Ovary (tissue), 10 donors: ENCODE measurements at places on chromosomes 5 and 9.

DNA sequence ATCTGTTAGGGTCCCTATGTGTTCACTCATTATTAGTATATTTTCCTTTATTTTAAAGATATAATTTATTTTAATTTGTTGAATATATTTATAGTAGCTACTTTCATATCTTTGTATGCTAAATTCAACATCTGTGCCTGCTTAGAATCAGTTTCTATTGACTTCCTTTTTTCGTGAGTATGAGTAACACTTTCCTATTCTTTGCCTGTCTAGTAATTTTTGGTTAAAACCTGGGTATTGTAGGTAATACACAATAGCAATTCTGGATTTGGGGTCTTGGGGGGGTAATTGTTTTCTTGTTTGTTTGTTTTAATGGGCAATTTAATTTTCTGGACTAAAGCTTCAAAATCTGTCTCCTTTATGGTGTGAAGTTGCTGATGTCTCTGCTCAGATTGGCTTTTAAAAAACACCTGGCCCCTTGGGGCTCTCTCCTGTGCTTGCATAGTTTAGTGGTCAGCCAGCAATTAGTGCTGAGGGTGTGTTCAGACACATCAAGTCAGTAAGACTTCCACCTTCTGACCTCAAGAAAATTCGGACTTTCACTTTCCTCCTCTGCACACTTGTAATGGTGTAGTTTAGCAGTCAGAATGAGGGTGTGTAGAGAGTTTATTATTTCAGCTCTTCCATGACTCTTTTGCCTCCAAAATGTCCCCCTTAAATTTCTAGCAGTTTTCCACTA is 124.4 kb upstream of the MAP1B start:
- no peak for DNase-seq

DNA sequence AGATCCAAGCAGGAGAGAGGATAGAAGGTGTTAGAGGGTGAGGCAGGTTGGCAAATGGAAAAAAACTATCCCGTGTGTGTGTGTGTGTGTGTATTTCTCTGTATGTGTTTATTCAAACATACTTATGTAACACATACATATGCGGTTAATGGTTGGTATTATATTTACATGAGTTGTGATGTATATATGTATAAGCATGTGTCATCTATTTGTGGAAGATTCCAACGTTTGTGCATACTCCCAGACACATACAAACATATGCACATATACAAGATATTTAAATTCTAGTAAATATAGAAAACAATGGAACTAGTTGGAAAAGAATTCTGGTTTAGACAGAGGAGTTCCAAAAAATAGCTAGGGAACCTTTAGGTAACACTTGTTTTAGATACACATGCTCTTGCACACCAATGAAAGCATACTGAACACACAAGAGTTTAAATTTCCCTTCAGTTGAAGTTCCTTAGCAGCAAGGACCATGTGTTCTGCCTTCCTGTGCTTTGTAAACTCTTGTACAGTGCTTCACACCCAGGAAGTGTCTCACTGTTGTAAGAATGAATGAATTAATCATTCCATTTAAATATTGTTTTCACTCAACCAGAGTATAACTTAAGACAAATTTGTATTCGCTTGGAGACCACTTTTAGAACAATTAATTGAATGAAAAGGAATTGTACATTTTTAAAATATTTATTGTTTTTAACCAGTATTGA is 257.8 kb downstream of the FER start:
- no peak for DNase-seq

GRCh38 chr9:134379831-134380365 is 53.6 kb downstream of the RXRA start:
- DNase-seq = no peak

- DNase-seq = no peak
Measured at GRCh38 chr9:18058564-18059442, 415.1 kb upstream of the ADAMTSL1 start.

DNA sequence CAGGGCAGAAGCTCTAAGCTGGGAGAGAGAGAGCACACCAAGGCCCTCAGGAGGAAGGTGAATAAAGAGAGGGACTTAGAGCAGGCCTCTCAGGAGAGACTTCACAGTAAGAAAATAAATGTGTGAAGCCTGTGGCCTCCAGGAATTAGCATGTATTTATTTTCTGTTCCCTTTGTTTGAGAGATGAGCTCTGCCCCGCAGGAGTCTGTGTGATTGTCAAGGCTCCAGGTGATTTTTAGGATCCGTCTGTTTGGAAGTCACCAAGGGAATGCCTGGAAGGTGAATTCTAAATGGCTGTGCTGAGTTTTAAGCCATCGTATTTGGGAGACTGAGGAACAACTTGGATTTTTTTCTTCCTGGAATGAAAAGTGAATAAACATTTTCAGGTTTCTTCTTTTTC is 108.3 kb upstream of the ICE1 start:
- DNase-seq = no peak

GRCh38 chr9:109150925-109151545 is 16.0 kb downstream of the FRRS1L start:
- DNase-seq = no peak

GRCh38 chr9:17837965-17838364 is 259.1 kb downstream of the SH3GL2 start:
- no peak for DNase-seq

- DNase-seq = no peak
Measured at GRCh38 chr9:134014946-134015345, 10.3 kb upstream of the BRD3OS start.

DNA sequence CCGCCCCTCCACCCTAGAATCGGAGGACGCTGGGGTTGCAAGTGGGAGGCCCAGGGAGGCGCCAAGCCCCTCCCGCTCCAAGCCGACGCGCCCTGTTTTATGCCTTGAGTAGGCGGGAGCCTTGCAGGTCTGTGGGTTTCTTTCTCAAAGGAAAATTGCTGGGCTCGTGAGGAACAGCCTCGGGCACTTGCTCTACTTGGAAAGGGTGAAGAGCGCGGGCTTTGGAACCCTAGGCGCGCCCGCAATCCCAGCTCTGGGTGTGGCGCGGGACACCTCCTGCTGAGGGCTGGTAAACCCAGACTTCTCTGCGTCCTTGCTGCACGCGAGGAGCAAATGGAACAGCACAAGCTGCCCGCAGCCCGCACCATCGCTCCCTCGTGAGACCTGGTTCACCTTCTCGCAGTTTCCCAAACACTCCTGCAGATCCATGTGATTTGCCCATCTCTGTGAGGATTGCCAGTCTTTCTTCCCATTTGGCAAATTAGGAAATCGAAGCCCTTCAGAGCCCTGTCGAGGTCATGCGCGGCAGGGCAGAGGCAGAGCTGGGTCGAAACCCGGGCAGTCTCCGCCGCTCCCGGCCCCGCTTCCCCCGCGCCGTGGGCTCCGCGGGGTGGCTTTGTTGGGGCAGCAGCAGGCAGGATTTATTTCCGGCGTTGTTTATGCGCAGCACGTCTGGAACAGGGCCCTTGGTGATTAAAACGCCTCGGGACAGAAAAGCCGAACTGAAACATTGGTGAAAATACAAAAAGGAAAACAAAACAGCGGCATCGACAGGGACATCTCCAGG is 98.4 kb upstream of the CPLX2 start:
- DNase-seq = no peak

DNA sequence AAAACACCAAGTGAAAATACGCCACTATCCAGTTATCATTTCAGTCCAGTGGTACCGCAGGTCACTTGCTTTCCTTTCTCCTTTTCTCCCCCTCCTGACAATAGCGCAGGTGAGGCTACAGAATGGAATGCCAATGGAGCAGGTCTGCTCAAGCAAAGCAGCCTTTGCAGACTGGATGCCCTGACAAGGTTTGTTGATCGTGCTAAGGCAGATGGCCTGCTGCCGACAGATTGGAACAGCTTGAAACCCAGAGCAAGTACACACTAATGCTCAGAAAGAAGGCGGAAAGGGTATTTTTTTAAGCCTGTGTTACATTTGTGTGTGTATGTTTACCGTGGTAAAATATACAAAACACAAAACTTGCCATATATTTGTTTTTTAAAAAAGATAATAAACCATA is 19.4 kb downstream of the SPACA9 start:
- no peak for DNase-seq

- no peak for DNase-seq
Measured at GRCh38 chr9:117437283-117437682, 22.4 kb upstream of the ASTN2 start.

GRCh38 chr5:6280425-6281100 is 97.8 kb downstream of the MED10 start:
- DNase-seq = no peak

DNA sequence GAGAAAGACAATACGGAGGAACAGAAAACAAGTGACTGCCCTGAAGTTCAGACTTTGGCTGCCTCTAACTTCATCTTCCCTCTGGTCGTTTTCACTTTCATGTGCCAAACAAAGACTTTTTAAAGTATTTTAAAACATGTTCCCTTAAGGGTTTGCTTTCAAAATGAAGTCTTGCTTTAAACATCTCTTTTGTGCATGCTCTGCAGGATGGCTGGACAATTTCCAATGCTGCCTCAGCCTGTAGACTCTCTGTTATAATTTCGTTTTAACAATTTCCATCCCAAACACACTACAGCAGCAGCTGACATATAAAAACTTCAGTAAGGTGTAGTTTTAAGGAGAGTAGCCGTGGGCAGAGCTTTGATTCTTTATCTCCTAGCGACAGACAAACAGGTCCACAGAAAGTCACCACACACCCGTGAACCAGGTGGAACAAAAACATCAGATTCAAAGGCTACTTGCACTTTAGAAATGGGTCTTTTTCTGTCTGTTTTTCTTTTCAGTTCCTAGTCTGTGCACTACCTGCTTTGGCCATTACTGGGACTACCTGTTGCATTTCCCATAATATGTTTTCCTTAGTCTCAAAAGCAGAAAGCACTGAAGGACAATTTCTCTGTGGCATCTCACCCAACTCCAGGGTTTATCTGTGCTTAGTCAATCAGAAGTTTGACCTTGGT is 308.9 kb downstream of the DTWD2 start:
- DNase-seq = no peak

DNA sequence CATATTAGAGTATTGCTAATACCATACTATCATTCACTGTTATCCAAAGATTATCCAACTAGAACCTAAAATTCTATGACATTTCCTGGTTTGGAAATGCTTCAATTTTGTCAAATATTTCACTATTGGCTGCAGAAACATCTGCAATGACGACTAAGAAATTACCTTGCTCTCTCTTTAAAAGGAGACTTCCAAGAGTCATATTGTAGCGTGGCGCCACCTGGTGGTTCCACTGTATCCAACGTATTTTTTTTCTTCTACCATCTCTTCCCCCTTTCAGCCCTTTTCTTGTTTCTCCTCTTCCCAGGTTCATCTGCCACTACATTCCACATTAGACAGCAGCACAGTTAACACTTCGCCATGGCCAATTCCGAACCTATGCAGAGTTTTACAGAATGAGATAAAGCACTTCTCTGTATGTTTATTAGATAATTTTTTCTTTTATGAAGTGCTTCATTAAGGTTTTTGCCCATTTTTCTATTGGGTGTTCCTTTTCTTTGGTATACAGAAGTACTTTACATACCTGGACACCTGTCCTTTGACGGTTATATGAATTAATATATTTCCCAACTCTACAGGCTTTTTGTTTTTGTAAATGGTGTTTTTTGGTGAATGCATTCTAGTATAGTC is 153.5 kb downstream of the CDC42SE2 start:
- peak; percentile 83 for DNase-seq

- DNase-seq = no peak
Measured at GRCh38 chr9:132984202-132985070, 5.9 kb downstream of the GFI1B start.

- no peak for DNase-seq
Measured at GRCh38 chr9:74463825-74464224, 33.3 kb upstream of the RORB start.

- DNase-seq = peak; percentile 81
Measured at GRCh38 chr5:71757590-71758543, 38.8 kb downstream of the CARTPT start.

GRCh38 chr5:137142346-137142745 is 356.8 kb downstream of the SPOCK1 start:
- no peak for DNase-seq

GRCh38 chr5:152151113-152151512 is 226.5 kb upstream of the GLRA1 start:
- no peak for DNase-seq

DNA sequence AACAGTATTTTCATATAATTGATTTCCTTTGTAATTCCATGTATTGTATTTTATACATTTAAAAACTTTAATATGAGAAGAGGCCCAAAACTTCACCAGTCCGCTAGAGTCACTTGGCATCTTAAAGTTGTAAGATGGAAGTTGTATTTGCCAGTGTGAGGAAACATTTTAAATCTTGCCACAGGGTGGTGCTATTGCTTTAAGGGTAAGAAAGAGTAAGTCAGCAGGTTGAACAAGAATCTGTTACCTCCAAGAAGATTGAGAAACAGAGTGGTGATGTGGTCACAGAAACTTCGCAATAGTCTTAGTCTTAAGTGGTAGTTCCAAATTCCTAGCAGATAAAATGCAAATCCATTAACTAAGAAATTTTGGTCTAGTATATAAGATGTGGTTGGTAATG is 39.8 kb upstream of the RANBP6 start:
- DNase-seq = no peak

GRCh38 chr5:3325201-3325971 is 270.2 kb upstream of the IRX1 start:
- DNase-seq = no peak

- peak; percentile 72 for DNase-seq
Measured at GRCh38 chr9:107488375-107489143, 1.0 kb downstream of the KLF4 start.

GRCh38 chr5:61333321-61333953 is 1.4 kb downstream of the ZSWIM6 start:
- DNase-seq = no peak

DNA sequence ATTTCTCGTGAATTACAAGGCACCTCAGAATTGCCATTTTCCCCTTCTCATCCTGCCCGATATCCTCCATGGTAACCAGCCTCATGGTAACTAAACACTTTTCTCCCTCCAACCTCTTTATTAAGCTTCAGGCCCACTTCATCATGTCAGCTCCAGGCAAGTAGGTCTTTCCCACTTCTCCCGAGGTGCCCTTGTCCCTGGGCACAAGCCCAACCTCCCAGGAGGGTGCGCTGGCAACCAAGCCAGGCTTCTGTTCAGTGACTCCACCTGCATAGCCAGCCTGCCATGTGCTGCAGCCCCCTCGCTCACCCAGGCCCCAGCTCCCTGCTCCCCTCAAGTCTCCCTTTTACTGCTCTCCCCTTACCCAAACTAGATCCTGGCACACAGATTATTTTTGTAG is 47.4 kb upstream of the AFAP1L1 start:
- DNase-seq = no peak

GRCh38 chr5:109614301-109614700 is 75.4 kb upstream of the MAN2A1 start:
- DNase-seq = no peak

DNA sequence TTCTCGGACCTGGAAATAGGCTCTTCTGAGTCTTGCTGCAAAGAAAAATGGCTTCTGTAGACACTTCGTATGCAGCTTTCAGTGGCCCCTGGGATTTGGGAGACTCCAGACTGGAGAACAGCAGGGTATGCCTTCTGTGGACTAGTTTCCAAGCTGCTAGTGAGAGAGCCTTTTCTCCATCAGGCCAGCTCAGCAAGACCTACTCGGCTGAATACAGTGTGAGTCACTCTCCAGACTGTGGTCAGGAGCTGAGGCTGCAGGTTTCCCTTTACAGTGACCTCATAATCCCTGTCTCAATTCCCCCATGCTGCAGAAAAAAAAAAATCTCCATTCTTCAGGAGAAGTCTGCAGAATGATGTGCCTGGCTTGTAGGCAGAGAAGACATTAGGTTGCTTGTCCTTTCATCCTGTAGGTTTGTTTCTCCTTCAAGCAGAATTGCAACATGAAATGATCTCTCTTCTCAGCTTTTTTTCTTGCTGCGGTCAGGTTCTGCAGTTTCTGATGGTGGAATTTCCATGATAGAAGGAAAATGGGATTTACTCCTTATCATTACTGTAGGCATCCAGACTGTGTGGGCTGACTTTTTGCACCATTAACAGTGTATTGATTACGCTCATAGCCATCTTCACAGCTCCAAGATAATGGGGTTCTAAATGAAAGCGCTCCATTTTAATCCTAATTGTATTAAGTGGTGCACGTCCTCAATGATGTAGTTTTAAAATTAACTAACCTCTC is 78.3 kb upstream of the TNFSF8 start:
- no peak for DNase-seq
